ENCODE measurements at places on chromosomes 7 and 10. TPM values are rescaled to one million over a fixed set of nuclear protein-coding genes. Genes with fewer than 3 reads are reported as not detected.

Gene PIP
- total RNA-seq, result not detected

Gene IL15RA
- 10.5 TPM for total RNA-seq

Gene PARD3
- 46.3 TPM for total RNA-seq

Gene RPEL1
- 0.10 TPM for total RNA-seq

Gene CPXM2
- total RNA-seq, result 0.12 TPM

Gene AS3MT
- 0.79 TPM for total RNA-seq

Gene CCDC136
- 11.1 TPM for total RNA-seq

Gene CCM2
- total RNA-seq, result 34.4 TPM

Gene TMEM176A
- total RNA-seq, result not detected

Gene TLX1
- not detected for total RNA-seq

All from HCT116 (cell line).